ENCODE measurements at places on chromosomes 7 and 10. TPM values are rescaled to one million over a fixed set of nuclear protein-coding genes. Genes with fewer than 3 reads are reported as not detected.

- DNase-seq = no peak
Observed at GRCh38 chr10:78457804-78458482, 424.3 kb downstream of the RPS24 start.

- DNase-seq = no peak
Observed at GRCh38 chr10:10294881-10295529, 722.7 kb upstream of the CELF2 start.

- DNase-seq = no peak
Observed at GRCh38 chr7:124713086-124713485, 52.5 kb downstream of the GPR37 start.

Gene HTRA1
- not detected for total RNA-seq

Gene TCAF2
- total RNA-seq = 33.2 TPM
